ENCODE measurements at places on chromosomes 11 and 22. TPM values are rescaled to one million over a fixed set of nuclear protein-coding genes. Genes with fewer than 3 reads are reported as not detected.

Gene DCDC1
- total RNA-seq: 0.73 TPM

Gene TIGD3
- 0.73 TPM for total RNA-seq

Gene UCP2
- 148 TPM for total RNA-seq

- DNase-seq: no peak
These were observed 9.5 kb upstream of the RASSF10 start for GRCh38 chr11:12999597-12999996.

DNA sequence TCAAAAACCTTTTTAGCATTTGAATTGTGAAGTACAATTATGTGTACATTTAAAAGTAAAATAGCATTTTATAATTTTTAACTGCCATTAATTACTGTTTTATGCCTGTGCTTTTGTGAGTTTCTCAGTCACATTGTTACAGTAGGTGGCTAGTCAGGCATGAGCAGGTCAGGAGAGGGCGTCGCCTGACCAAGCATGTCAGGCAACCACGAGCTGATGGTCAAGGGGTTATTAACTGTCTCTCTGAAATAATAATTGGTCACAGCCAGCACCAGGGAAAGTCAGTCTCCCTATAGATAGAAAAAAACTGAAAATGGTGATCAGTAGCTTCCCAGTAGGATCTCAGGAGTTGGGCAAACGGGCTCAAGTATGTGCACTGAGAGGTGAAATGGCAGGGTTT, 19.4 kb upstream of the CCDC81 start:
- DNase-seq: peak; percentile 28

GRCh38 chr11:1842149-1843097, 3.6 kb downstream of the TNNI2 start:
- DNase-seq: no peak

GRCh38 chr11:75263944-75264349, 23.4 kb downstream of the TPBGL start:
- no peak for DNase-seq

GRCh38 chr22:45867906-45868555, 108.9 kb downstream of the WNT7B start:
- no peak for DNase-seq

DNA sequence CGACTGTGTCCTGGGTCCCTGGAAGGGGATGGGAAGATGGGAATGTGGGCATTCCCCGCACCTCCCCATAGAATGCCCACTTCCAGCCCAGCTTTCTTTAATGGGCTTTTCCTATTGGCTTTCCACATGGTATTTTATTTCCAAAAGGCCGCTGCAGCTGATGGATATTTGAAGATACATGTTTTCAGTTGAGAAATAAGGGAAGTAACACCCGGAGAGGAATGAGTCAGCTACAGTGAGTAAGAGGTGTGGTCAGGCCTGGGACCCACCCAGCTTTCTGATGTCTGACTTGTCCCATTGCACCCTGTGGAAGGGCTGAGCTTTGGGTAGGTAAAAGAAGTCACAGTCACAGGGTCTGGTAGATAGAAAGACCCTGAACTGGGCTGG, 476.9 kb downstream of the MIAT start:
- DNase-seq: peak; percentile 73

- DNase-seq: peak; percentile 48
These were observed 830 bp downstream of the ACAT1 start for GRCh38 chr11:108122166-108122628.

GRCh38 chr22:46055181-46055875, 78.4 kb upstream of the WNT7B start:
- peak; percentile 71 for DNase-seq

GRCh38 chr11:61026121-61027031, 54.9 kb downstream of the CD6 start:
- no peak for DNase-seq

DNA sequence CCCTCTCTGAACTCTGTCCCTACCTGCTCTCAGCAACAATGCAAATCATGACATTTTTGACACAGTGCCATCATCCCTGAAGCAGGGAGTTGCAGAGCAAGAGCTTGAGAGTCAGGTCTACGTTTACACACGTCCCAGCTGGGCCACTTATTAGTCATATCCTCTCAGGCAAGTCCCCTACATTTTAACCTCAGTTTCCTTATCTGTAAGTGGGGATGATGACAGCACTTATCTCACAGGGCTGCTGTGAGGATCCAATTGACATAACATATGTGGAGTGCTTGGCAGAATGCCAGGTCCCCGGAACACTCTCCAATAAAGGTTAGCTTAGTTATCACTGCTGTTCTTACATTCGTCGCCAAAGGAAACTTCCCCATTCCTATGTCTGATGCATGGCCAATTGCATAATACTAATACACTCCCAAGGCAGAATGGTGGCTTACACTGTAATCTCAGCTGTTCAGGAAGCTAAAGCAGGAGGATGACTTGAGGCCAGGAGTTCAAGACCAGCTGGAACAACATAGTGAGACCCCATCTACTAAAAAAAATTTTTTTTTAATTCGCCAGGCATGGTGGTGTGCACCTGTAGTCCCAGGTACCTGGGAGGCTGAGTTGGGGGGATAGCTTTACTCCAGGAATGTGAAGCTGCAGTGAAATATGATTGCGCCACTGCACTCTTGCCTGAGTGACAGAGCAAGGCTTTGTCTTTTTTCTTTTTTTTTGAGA, 16.6 kb downstream of the ASCC2 start:
- DNase-seq: no peak

- no peak for DNase-seq
These were observed 36.1 kb downstream of the TTC12 start for GRCh38 chr11:113350336-113351067.

All from myocyte (in vitro differentiated cells).